Progenitor cell of endocrine pancreas (in vitro differentiated cells): ENCODE measurements at places on chromosomes 3 and 15. TPM values are rescaled to one million over a fixed set of nuclear protein-coding genes. Genes with fewer than 3 reads are reported as not detected.

ATP13A5 gene
- total RNA-seq, result 0.07 and 0.29 TPM in 2 replicates

STRC gene
- total RNA-seq, result 0.81 and 1.6 TPM in 2 replicates

BSN gene
- total RNA-seq, result 3.0 and 3.8 TPM in 2 replicates

EXD1 gene
- not detected in 2 replicates for total RNA-seq

SERP1 gene
- 94.9 and 97.7 TPM in 2 replicates for total RNA-seq

GOLGA8S gene
- total RNA-seq, result 0.81 and 0.84 TPM in 2 replicates

RFC4 gene
- 51.3 and 54.3 TPM in 2 replicates for total RNA-seq

BNC1 gene
- 0.58 and 0.67 TPM in 2 replicates for total RNA-seq

FBXW12 gene
- 0.20 and 0.38 TPM in 2 replicates for total RNA-seq

ZNF662 gene
- 0.40 and 0.65 TPM in 2 replicates for total RNA-seq

NEIL1 gene
- total RNA-seq, result 79.2 and 84.4 TPM in 2 replicates

FBLN2 gene
- total RNA-seq, result 5.8 and 14.1 TPM in 2 replicates

GPR62 gene
- 0.12 TPM in 1 of 2 replicates, not detected in the other for total RNA-seq

CFAP100 gene
- 0.79 and 1.00 TPM in 2 replicates for total RNA-seq

H1-8 gene
- not detected in 2 replicates for total RNA-seq

TERB2 gene
- not detected in 2 replicates for total RNA-seq

HYKK gene
- total RNA-seq, result 4.1 and 4.3 TPM in 2 replicates

UQCC5 gene
- total RNA-seq, result 14.2 and 18.9 TPM in 2 replicates

ACAA1 gene
- total RNA-seq, result 97.8 and 104 TPM in 2 replicates

PLCH1 gene
- total RNA-seq, result 13.6 and 14.2 TPM in 2 replicates

SLC15A2 gene
- total RNA-seq, result 4.2 and 7.1 TPM in 2 replicates

LRRC3B gene
- 0.29 and 0.60 TPM in 2 replicates for total RNA-seq

IGSF11 gene
- total RNA-seq, result 2.2 and 2.5 TPM in 2 replicates

SYNM gene
- 1.1 TPM in 2 replicates for total RNA-seq

TEX55 gene
- total RNA-seq, result not detected in 2 replicates

GPR160 gene
- 33.7 and 44.3 TPM in 2 replicates for total RNA-seq

HOMER2 gene
- 21.0 TPM in 2 replicates for total RNA-seq

SAMD7 gene
- total RNA-seq, result not detected in 2 replicates

ZSCAN29 gene
- 71.2 and 73.8 TPM in 2 replicates for total RNA-seq

CCR9 gene
- not detected in 2 replicates for total RNA-seq
